Inflammatory macrophage treated with lipopolysaccharide for 1 hour (primary cell): ENCODE measurements at places on chromosomes 5 and 9.
A peak's percentile ranks its signal among the peaks of the same experiment; 100 is the strongest.

- DNase-seq = no peak
These were observed 84.0 kb downstream of the ADAMTS12 start for GRCh38 chr5:33807771-33808170.

DNA sequence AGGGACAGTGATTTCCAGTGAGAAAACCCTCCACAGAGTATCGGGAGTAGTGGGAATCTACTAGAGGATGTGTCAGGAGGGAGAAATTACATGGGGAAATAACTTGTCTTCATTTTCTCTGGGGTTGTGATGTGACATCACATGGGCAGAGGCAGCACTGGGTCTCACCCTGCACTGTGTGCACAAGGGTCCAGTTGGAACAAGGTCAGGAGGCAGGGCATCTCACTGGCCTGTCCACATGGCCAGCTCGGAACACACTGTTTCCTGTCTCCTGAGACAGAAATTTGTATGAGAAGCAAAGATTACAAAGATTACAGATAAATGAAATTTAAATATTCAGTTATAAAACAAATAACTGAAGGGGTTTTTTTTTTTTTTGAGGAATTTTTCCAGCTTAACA, 62.6 kb upstream of the ECM2 start:
- no peak for DNase-seq

DNA sequence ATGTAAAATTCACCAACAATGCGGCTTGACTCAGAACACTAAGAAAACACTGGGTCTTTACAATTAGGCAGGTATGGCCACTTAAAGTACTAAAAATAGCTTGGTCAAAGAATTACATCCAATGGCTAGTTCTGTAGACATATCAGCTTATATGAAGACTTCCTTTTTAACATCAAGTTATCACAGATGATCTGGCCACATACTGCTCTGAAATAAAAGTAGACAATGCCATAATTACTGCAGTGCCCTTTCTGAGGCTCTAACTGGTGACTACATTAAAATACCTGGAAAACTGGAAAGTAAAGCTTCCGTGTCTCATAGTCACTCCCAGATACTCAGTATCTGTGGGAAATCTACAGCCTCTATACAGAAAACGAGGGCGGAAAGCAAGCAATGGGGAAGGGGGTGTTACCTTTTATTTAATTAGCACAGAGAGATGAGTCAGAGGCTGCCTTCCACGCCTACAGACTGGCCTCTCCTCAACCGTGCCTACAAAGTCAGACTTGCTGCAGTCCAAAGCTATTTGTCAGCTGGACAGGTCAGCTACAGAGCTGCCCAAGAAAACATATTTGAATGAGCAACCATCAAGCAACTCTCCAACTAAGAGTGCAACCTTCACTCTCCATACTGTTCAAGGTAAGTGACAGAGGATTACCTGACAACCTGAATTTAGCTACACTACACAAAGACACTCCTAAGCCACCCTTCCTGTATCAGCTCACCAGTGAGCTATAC, 8.7 kb downstream of the SERINC5 start:
- DNase-seq = peak; percentile 81

DNA sequence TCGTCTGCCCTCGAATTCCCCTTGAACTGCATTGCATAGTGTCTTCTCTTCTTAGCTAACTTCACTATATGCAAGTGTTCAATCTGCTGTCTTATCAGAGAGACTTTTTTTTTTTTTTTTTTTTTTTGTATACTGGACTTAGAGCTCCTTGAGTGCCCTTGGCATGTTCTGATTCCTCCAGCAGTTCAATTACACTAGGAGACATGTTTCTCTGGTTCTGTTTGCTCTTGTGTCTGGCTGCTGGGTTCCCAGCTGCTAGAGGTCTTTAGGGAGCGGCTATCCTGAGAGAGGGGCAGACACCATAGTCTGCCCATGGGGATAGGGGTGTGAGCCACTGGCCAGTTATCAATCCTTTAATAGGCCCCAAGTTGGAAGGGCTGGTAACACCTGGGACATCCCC, 13.1 kb downstream of the OR2S2 start:
- DNase-seq = no peak

DNA sequence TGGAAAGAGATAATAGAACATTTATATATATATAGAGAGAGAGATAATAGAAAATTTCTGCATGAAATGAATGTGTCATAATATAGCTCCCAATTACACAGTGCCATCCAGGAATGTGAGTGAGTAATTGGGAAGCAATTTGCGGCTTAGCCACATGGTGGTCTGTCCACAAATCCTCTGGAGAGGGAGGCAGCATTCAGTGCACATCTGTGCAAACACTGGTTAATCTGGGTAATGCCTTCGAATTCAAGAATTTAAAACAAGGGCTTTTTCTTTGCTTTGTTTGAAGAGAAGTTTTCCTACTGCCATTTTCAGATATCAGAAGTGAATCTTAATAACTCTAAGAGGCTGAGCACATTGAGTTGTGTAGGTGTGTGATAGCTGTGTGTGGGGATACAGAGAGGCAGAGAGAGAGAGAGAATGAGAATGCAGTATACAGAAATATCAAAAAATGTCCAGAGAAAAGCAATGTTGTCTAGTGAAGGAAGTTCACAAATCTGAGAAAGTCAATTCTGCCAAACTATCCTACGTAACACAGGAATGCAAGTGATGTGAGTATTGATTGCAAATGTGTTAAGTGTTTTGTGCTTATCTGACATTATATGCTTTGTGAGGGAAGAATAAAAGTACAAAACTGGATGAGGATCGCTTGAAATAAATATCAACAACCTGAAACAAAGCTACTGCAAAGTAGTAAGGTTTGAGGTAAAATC, 134.6 kb downstream of the EDIL3 start:
- DNase-seq = no peak
